Activated naive CD8-positive, alpha-beta T cell treated with anti-CD3 and anti-CD28 coated beads for 36 hours (primary cell): ENCODE measurements at places on chromosomes 1 and 21.

DNA sequence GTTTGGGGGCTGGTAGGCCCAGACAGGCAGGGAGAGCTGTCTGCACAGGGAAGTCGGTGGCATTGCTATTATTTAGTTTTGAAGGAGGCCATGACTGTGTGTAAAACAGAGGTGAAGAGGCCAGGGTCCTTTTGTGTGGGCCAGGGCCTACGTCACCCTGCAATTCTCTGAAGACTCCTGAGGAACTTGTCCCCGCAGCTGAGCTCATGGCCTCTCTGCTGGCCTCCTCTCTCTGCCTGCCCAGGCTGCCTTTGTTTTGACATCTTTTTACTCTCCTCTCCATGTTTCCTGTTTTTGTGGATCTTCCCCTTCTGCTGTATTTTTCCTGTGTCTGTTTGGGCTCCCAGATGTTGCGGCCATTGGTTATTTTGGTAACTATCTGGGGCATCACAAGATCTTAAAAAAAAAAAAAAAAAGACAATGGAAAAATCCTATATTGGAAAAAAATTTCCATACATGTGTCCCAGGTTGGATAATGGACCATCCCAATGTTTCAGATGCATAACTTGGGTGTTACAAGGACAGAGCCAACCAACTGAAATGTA, 280.7 kb downstream of the RPS6KC1 start:
- DNase-seq = no peak

DNA sequence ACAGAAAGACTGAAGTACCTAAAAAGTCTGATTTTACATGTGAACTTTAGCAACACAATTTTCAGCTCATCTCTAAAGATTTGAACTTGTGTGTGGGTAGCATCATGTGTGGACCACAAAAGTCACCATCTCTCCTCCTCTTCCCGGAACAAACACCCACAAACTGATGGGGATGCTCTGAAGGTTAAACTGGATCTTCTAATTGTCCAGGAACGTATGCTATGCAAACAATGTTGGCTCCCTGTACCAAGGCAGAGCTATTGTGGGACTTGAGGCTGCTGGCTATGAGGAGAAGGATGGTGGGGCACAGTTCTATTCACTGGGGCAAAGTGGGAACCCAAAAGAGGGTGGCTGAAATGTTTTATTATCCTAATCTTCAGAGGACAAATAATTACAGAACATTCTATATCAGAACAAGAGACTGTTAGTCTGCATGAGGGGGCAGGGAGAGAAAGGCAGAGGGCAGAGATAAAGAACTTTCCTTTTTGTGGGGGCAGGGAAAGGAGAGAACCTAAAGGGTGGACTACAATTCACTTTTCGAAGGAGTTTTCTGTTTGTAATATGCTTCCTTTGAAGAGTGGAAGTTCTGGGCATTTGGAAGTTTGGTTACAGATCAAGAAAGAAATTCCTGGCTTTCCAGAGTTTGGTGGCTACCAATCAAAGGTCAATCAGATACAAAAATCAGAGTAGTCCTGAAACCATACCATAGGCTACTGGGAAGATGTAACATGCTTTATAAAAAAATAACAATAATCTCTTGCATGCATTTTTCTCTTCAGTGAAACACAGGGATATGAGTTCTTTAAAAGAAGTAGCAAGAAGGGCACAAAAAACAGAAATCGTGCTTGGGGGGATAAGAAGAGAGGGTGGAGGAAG, 62.9 kb downstream of the GADD45A start:
- DNase-seq = no peak

DNA sequence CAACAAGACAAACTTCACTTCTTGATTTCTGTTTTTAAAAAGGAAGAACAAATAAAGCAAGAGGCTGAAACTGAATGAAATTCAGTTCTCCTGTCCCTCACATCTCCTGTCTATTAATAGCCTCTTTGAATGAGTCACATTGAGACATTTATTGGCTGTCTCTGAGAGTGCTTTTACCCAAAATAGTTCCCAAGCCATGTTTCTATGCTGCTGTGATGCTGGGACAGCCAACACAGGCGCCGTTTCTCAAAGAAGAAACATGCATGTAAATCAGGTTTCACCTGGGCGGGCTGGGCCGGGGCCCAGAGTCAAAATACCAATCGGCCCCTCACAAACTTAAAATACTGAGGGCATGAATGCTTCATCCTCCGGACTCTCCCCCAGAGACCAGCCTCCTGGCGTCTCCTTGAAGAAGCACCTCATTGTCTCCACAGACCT, 105.2 kb downstream of the EDEM3 start:
- no peak for DNase-seq

DNA sequence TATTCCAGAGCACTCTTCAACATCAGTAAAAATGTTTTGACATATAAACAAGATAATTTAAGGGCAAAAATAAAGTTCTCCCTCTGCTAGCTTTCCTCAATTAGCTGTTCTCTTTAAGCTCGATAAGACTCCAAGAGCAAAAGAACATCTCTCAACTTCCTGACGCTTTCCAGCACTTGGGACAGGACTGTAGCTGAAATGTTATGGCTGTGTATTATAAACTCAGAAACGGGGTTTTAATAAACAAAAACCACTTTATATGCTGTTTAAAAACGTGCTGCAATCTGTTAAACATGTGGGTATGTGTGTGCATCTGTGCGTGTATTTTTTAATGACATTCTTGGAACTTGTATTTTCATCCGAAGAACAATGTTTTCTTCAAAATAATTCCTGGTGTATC, 71.5 kb upstream of the RGS2 start:
- no peak for DNase-seq

DNA sequence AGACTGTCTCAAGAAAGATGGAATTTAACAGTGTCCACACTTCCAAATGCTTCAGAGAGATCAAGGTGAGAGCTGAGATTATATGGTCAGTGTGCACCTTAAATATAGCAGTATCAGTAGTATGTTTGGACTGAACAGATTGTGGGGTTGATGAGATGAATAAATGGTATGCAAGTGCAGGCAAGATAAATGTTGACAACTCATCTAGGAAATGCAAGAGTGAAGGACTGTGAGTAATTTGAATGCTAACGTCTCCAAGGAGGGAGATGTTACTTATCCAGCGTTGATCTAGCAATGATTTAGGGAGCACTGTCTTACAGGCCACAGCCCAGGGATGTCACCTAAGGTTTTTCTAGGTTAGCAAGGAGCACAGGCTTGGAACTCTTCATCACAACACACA, 170.7 kb upstream of the GALNT2 start:
- no peak for DNase-seq

- no peak for DNase-seq
Observed at GRCh38 chr1:21344098-21344749, 54.0 kb upstream of the ECE1 start.

DNA sequence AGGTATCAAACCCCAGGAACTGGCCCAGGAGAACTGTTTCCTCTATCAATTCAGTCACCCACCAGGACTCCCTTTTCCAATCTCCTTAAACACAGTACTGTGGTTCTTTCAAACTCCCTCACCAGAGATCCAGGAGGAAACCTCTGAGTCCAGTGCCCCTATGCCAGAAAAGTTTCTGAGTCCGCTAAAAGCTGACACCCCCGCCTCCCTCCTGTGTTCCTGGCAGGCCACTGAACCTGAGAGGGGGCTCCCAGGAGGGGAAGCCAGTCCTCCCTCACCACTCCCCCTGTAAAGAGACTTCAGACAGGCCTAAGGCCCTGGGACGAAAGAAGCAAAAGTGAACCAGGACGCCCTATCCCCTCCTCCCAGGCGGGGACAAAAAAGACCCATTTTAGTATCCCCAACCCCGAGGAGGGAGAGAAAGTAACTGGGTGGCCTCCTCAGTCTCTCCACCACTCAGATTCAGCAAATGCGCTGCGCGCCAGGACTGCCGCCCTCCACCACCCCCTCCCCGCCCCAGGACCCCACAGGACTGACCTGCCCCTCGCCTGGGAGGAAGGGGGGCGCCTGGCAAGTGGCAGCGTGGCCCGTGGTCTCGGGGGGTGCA, 624 bp downstream of the SLC41A1 start:
- DNase-seq = peak; percentile 21

GRCh38 chr1:111733992-111734341, 5.2 kb downstream of the INKA2 start:
- no peak for DNase-seq

DNA sequence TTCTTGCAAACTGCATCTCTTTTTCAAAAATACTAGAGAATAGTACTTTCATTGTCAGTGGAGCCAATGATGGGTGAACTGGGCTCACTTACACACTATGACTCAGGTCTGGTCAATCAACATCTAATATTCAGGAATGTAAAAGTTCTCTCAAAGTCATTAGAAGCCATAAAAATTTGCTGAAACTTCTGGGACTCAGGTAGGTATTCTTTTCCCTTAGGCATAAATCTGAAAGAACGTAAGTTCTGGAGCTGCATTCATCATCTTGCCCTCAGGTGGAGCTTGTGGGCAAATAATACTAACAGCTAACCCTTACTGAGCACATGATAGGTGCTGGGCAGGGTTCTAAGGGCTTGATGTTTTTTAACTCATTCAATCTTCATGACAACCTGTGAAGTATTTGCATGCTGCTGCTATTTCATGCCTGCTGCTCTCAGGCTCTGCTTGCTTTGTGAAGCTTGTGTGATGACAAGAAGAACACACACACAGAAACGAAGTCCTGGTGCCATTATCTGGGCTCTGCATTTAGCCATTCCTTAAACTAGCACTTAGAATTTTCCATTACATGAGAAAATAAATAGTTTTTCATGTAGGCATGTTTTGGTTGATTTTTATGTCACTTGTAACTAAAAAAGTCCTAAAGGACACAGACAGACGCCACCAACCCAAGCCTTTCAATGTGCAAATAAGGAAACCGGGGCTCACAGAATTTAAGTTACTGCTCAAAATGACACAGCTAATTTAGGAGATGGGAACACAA, 394.2 kb upstream of the LYPLAL1 start:
- no peak for DNase-seq

- DNase-seq = no peak
Observed at GRCh38 chr1:6294890-6295556, 34.1 kb upstream of the GPR153 start.

GRCh38 chr1:170674239-170674638, 10.3 kb downstream of the PRRX1 start:
- DNase-seq = no peak

DNA sequence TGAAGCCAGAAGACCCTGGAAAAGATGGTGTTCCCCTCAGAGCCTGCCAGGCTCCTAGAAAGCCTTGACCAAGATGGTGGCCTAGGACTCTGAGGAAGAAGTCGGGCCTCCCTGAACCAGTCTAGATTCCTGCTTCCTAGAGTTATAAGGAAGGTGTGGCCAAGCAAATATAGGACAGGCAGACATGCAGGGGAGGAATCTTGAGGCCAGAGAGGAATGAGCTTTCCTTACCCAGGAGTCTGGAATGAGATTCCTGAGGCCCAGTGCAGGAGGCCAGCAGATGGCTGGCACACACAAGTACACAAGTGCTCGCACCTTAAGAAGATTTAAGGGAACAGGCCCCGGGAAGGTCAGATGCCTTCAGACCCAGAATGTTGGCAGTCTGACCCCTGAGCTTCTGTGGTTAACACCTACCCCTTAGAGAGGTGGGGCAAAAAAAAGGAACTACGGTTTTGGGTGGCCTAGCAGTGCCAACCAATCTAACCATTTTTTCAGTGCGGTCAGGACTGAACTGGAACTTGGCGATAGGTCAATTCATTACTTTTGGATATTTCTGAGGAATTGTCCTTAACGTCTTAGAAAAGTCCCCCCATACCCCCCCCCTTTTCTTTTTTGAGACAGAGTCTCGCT, 73.3 kb downstream of the MDM4 start:
- no peak for DNase-seq
